Ovary (tissue), 10 donors: ENCODE measurements at places on chromosomes 6 and 20.

- no peak overlapping the region for H3K4me3 ChIP-seq
- no peak for DNase-seq
- H3K27ac ChIP-seq = no peak overlapping the region
- H3K27me3 ChIP-seq = no peaks in the 10 kb centered on the region
These were observed 27.1 kb upstream of the NRN1 start for GRCh38 chr6:6033858-6034257.

- H3K4me1 ChIP-seq = peaks cover 2% of the 10 kb centered on the region
- no peak overlapping the region for H3K4me3 ChIP-seq
- H3K27me3 ChIP-seq = no peaks in the 10 kb centered on the region
- no peak overlapping the region for H3K27ac ChIP-seq
- H3K36me3 ChIP-seq = no peaks in the 10 kb centered on the region
These were observed 157.5 kb downstream of the RALGAPA2 start for GRCh38 chr20:20554951-20555350.

DNA sequence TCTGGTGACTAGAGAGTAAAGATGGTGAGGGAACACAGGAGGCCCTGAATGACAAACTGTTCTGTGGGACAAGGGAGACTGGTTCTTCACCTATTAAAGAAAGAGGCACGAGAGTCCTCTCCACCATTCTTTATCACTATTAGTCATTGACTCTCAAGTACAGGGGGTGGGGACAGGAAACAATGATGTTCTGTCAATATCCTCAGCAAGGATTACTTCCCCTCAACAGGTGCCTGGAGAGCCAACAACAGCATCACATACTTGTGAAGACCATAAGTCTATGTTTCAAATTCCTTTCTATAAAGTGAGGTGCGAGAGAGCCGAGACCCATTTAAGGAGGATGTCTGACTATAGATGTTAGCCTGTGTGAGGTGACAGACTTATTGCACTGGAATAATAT is 72.4 kb upstream of the TBC1D7 start:
- no peak for DNase-seq
- no peak overlapping the region for H3K27ac ChIP-seq
- H3K27me3 ChIP-seq = no peaks in the 10 kb centered on the region

DNA sequence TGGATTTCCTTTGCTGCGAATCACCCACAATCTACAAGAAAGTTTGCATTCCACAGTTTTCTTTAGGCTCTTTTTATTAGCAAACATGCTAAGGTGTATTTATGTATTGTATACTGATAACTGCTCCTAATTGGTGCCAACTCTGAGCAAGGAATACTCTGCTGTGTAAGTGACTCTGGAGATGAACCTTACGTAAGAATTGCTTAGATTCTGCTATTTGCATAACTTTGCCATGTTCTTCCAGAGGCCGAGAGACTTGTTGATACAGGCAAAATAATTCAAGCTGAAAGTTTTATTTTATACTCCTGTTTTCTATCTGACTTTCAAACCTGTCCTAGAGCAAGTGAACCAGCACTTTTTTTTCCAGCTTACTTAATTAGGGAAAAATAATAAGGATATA is 461.3 kb downstream of the GJA1 start:
- no peaks in the 10 kb centered on the region for H3K4me1 ChIP-seq
- no peaks in the 10 kb centered on the region for H3K27me3 ChIP-seq
- no peak overlapping the region for H3K4me3 ChIP-seq
- H3K36me3 ChIP-seq = no peaks in the 10 kb centered on the region
- no peak overlapping the region for H3K27ac ChIP-seq

GRCh38 chr6:21270636-21271201 is 322.8 kb upstream of the SOX4 start:
- DNase-seq = no peak
- H3K27ac ChIP-seq = no peak overlapping the region
- no peak overlapping the region for H3K4me3 ChIP-seq
- no peaks in the 10 kb centered on the region for H3K36me3 ChIP-seq
- H3K4me1 ChIP-seq = peaks cover 2% of the 10 kb centered on the region

DNA sequence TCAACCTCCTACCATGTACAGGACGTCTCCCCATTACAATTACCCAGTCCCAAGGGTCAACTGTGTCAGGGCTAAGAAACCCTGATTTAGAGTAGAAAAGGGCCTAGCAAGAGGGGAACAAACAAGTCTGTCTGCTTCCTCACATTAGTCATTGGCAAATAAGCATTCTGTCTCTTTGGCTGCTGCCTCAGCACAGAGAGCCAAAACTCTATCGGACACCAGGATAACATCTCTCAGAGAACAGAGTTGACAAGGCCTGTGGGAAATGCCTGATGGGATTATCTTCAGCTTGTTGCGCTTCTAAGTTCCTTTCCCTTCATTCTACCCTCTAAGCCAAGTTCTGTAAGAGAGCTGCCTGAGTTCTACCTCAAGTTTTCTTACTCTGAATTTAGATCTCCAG is 19.0 kb upstream of the VSX1 start:
- H3K4me1 ChIP-seq = no peaks in the 10 kb centered on the region
- no peak overlapping the region for H3K27ac ChIP-seq
- H3K27me3 ChIP-seq = no peaks in the 10 kb centered on the region
- H3K36me3 ChIP-seq = no peaks in the 10 kb centered on the region
- no peak for DNase-seq
- H3K4me3 ChIP-seq = no peak overlapping the region

- H3K27ac ChIP-seq = peak overlapping the region; percentile 62
- peak overlapping the region; percentile 64 for H3K4me3 ChIP-seq
- no peaks in the 10 kb centered on the region for H3K27me3 ChIP-seq
- DNase-seq = peak; percentile 67
- no peaks in the 10 kb centered on the region for H3K36me3 ChIP-seq
These were observed 867 bp downstream of the EBF4 start for GRCh38 chr20:2693286-2694007.

DNA sequence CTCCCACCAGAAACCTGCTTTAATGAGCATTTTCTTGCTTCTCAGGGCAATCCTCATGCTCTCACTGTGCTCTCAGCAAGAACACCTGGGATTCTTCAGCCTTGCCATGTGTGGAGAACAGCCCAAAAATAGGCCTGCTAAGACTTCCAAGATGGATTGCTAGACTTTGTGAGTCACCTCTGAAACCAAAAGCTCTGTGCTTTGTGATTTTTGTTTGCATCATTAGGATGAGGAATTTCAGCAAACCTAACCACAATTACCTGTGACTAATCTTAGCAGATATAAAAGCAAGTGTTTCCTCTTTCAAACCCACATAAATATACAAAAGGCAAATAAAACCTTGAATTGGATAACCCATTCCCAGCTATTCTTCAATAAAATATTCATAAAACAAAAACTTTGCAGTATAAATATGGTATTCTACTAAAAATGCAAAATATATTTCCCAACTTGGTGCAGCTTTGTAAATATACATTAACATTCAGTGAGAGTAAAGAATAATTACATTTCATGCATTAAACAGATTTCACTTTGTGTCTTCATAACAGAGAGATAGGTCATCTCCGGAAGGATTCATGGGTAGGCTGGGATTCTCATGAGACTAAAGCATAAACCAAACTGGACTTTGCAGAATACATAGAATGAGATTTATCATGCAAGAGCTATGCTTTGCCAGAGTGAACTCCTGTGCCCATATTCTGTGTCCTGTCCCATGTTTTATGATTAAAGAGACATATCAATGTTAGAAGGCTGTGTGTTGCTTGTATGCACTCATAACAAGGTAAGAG is 33.5 kb downstream of the TPBG start:
- H3K36me3 ChIP-seq = no peaks in the 10 kb centered on the region
- no peak overlapping the region for H3K27ac ChIP-seq
- H3K4me3 ChIP-seq = no peak overlapping the region

DNA sequence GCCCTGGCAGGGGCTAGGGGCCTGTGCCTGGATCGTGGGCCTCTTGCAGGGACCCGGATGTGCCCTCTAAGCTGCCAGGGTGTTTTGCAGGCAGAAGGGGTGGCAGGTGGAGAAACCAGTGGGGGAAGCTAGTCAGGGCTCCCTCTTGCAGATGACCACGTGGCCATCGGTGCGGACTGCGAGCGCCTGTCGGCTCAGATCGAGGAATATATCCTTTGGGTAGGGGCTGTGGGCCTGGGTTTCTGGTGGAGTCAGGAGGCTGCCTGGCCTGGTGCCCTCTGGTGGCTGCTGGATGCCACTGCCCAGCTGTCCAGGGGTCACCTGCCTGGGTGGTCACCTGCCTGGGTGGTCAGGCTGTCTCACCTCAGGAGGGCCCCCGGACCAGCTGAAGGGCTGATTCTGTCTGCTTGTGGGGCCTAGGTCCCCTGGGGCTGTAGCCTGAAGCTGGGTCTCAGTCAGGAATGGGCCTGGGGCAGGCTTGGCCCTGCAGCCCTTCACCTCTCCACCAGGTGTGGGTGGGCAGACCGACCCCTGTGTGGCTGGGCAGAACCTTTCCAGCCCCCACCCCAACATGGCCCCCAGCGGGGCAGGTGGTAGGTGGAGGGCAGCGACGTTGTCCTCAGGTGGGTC is 6.7 kb downstream of the TCEA2 start:
- no peaks in the 10 kb centered on the region for H3K4me1 ChIP-seq
- H3K27ac ChIP-seq = no peak overlapping the region
- DNase-seq = no peak
- H3K27me3 ChIP-seq = no peaks in the 10 kb centered on the region
- H3K36me3 ChIP-seq = no peaks in the 10 kb centered on the region

GRCh38 chr6:82584194-82584695 is 220.6 kb downstream of the TPBG start:
- no peaks in the 10 kb centered on the region for H3K4me1 ChIP-seq
- no peaks in the 10 kb centered on the region for H3K36me3 ChIP-seq
- H3K27ac ChIP-seq = no peak overlapping the region
- DNase-seq = no peak

GRCh38 chr6:50993941-50994720 is 175.5 kb downstream of the TFAP2B start:
- H3K36me3 ChIP-seq = no peaks in the 10 kb centered on the region
- no peak overlapping the region for H3K27ac ChIP-seq
- no peaks in the 10 kb centered on the region for H3K27me3 ChIP-seq
- no peak for DNase-seq
- H3K4me1 ChIP-seq = no peaks in the 10 kb centered on the region
- no peak overlapping the region for H3K4me3 ChIP-seq

GRCh38 chr20:34977365-34978091 is 21.9 kb downstream of the MYH7B start:
- H3K27ac ChIP-seq = no peak overlapping the region
- no peak overlapping the region for H3K4me3 ChIP-seq
- no peaks in the 10 kb centered on the region for H3K36me3 ChIP-seq
- no peaks in the 10 kb centered on the region for H3K4me1 ChIP-seq
- H3K27me3 ChIP-seq = no peaks in the 10 kb centered on the region

DNA sequence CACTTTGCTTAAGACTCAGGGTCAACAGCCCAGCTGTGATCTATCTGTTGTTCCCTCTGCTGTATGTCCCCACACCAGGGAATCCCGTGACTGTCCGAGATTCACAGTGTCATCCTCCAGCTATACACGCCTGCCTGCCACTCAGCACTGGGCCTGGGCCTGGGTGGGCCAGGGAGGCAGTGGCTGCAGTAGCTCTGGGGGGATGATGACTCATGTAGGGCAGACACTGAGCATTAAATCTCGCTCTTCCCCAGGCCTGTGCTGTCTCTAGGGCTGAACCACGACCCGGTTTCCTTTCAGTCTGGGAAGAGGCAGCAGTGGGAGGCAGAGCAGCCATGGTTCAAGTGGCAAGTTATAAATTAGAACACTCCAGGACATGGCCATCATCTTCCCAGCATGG is 173.9 kb downstream of the LRFN2 start:
- no peak overlapping the region for H3K4me3 ChIP-seq
- H3K36me3 ChIP-seq = no peaks in the 10 kb centered on the region

DNA sequence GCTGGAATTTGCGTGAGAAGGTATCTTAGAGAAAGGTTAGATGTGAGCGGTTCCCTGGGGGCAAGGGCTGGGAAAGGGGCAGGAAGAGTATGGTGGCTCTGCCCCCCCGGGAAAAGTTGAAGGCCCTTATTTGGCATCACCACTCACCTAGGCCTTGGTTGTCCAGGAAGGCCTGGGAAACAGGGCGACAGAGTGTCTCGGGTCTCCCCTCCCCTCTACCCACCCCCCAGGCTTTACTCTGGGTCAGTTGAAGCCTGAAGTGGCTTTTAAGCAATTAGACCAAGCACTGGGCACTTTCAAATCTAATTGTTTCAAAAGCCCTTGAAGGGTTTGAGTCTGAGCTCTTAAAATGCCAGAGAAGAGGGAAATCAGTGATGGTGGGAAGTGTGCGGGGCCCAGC is 30.2 kb upstream of the FOXP4 start:
- no peak for DNase-seq
- H3K4me1 ChIP-seq = no peaks in the 10 kb centered on the region
- no peak overlapping the region for H3K4me3 ChIP-seq
- no peaks in the 10 kb centered on the region for H3K27me3 ChIP-seq

DNA sequence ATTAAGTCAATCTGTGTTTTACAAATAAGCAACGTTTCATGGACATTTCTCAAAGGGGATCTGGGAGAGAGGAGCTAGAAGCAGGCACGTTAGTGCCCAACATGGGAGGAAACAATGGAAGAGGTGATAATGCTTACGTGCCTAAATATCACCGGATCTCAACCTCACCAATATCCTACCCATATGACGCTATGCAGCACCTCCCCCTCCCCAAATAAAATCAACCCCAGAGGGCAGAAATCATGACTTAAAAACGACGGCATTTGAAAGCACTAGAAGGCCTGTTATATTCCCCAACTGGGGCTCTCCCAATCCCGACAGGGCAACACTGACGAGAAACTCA is 425 bp downstream of the HBS1L start:
- no peak overlapping the region for H3K27ac ChIP-seq
- H3K27me3 ChIP-seq = no peaks in the 10 kb centered on the region
- no peak for DNase-seq
- peaks cover 1% of the 10 kb centered on the region for H3K4me1 ChIP-seq
- H3K36me3 ChIP-seq = no peaks in the 10 kb centered on the region

DNA sequence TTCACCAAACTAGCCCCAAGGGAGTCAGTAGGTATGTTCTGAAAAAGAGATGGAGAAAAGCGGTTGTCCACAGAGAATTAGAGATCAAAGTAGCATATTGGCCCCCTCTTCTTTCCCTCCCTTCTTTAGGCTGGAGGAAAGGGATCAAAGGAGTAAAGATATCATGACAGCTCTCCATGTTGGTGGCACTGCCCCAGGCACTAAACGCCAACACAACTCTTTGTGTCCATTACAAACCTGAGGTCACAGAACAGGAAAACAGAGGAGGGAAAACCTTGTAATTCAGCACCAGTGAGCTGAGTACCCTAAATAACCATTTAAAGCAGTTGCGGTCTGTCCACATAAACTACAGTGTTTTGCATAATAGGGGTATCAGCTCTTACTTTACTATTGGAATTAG is 113.0 kb upstream of the TFAP2D start:
- H3K36me3 ChIP-seq = no peaks in the 10 kb centered on the region
- no peak for DNase-seq
- H3K4me1 ChIP-seq = no peaks in the 10 kb centered on the region
- H3K27me3 ChIP-seq = no peaks in the 10 kb centered on the region
